DMS79 treated with DMSO at 0.1 percent for 48 hours (cell line): ENCODE measurements at places on chromosomes 16 and 17.

- DNase-seq: no peak
Observed at GRCh38 chr17:62660629-62661118, 33.2 kb downstream of the MRC2 start.

GRCh38 chr17:38554430-38555350 lies 51.1 kb downstream of the SRCIN1 start:
- DNase-seq: peak; percentile 52

DNA sequence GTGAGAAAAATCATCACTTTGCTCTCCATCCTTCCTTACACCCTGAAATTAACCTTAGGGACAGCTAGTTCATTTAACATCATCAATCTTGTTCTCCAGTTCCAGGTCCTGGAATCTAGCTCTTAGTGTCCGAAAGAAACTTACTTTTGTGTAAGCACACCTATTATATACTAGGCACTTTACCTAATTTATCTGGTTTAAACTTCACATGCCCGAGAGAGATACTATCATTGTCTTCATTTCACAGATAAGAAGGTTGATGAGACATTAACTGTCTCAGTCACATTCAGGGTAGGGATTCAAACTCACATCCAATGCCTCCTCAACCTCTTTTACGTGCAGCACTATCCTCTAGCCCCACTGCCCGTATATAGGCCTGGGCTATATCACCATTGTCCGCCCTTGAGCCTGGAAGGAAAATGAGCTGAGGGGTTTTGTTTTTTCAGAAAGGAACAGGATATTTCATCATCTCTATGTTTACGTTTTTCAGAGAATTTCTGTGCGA lies 501 bp upstream of the AP2B1 start:
- no peak for DNase-seq

- DNase-seq: no peak
Observed at GRCh38 chr17:21462237-21462636, 86.1 kb downstream of the KCNJ12 start.

DNA sequence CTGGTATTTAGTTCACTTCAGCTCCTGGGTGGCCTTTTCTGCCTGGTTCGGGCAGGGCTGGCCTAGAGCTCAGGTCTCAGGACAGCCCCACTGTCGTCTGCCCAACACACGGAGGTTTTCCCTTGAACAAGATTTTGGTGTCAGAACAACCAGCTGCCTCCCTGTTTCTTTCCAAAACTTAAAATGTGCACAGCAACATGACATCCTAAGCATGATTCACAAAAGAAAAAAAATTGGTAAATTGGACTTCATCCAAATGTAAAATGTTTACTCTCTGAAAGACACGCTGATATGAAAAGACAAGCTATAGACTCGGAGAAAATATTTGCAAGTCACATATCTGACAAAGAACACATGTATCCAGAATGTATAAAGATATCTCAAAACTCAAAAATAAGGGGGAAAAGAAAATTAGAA lies 197.8 kb upstream of the CHMP6 start:
- no peak for DNase-seq

DNA sequence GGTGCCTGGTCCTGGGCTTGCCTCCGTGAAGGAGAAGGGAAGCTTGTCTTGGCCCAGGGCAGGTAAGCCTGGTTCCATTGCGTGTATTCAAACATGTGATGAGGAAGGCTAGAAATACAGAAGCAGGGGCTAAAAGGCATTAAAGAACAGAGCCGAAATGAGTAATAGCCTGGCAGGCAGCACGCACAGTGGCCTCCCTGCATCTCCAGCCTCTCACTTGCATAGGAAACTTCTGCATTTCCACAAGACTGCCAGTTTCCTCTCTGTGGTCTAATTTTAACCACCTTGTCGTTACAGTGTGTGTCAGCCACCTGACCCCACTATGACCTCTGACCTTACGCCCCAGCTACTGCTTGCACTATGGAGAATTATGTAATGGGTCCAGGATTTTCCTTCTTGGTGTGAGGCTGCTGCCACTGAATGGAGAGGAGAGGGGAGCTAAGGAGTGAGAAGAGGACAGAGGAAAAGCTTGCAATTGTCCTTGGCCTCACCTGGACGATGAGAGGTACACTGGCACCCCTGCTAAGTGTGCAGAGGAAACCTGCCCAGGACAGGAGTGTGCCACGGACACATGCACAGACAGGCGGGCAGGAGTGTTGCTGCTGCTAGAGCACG lies 32.8 kb downstream of the HIC1 start:
- no peak for DNase-seq

DNA sequence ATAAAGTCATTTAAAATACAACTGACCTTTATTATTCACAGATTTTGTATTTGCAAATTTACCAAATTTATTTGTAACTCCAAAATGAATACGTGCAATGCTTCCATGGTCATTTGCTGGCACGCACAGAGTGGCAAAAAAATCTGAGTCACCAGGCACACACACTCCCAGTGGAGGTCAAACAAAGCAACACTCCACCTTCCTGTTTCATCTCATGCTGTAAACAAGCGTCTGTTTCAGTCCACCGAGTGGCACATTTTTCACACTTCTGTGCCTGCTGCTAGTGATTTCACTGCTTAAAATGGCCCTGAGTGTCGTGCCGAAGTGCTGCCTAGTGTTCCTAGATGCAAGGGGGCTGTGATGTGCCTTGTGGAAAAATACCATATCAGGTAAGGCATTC lies 17.8 kb upstream of the ITGAE start:
- DNase-seq: no peak

- no peak for DNase-seq
Observed at GRCh38 chr16:74472010-74472409, 50.7 kb upstream of the CLEC18B start.

DNA sequence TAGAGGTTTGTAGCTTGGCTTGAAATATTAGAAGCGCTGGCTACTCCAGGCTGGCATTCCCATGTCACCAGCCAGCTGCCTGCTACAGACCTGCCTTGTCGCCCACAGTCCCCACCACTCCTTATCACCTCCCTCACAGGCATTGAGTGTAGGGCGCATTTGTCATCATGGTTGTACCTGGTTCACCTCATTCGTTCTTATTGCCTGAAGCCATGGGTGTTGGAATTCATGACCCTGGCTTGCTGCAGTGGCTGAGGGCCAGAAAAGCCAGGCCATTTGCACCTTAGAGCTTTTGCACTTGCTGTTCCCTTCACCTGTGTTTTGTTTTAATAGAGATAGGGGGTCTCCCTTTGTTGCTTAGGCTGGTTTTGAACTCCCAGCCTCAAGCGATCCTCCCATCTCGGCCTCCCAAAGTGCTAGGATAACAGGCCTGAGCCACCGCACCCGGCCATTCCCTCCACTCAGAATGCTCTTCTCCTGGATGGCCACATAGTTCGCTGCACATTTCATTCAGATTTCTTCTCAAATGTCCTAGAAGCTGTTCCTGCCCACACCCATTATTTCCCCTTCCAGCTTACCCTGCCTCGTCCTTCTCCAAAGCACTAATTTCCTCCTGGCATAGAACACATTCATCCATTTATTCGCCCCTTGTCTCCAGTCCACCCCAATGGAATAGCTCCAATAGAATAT lies 97.6 kb downstream of the C16orf78 start:
- DNase-seq: no peak

DNA sequence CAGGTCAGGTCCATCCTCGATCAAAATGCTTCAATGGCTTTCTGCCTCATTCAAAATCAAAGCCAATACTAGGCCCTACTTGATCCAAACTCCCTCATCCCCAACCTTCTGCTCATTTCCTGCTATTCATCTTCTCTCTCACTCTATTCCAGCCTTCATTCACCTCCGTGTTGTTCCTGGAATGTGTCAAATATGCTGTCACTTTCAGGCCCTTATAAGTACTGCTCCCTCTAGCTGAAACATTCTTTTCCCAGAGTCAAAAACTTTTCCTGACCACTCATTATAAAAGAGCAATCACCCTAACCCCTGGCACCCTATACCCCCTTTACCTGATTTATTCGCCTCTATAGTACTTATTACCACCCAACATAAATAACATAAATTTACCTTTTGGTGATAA lies 303.7 kb upstream of the PMFBP1 start:
- DNase-seq: no peak

DNA sequence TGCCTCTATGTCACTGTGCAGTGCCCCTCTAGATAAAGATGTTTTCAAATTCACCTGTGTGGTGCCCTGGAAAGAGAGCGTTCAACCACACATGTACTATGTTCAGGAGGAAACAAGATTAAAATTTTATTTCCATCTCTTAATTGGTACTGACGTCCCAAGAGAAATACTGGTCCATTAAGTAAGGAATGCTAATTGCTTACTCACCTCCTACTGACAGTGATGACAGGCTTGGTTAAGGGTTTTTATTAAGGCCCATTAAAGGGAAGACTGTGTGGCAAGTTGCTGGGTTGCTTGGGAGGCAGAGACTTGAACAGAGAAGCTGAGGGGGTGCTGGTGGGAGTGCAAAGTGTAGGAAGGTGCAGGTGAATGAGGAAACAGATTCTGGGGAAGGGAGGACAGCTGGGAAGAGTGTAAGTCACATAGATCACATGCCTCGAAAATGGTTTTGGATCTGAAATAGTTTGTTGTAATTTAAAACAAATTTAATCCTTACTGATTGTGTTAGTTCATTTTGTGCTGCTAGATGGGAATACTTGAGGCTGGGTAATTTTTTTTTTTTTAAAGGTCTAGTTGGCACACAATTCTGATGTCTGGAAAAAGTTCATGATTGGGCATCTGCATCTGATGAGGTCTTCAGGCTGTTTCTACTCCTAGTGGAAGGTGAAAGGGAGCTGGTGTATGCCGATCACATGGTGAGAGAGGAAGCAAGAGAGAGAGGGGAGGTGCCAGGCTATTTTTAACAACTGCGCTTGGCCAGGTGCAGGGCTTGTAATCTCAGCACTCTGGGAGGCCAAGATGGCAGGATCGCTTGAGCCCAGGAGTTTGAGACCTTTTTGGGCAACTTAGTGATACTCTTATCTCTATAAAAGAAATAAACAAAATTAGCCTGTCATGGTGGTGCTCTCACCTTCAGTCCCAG lies 140.5 kb downstream of the CACNG3 start:
- no peak for DNase-seq

- DNase-seq: no peak
Observed at GRCh38 chr17:17351901-17352781, 49.0 kb downstream of the NT5M start.

DNA sequence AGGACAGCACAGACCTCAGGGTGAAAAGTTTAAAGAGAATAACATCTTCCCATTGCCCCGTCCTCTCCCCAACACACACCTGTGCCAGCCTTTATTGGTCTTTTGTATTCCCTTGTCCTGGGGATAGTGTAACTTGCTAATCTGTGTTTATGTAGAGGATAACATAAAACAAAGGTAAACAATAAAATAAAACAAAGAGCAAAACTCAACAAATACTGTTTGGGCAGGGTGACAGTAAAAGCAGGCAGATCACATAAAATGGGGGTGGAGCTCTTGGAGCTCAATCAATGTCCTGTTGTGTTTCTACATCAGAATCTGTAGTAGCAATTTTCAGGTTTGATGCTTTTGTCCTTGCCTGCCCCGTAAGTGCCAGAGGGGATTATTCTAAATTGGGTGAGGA lies 1939.7 kb downstream of the TP53TG3F start:
- no peak for DNase-seq

GRCh38 chr16:3207086-3207953 lies 19.3 kb downstream of the OR1F1 start:
- no peak for DNase-seq

GRCh38 chr16:47774661-47775060 lies 313.5 kb downstream of the PHKB start:
- no peak for DNase-seq

- no peak for DNase-seq
Observed at GRCh38 chr16:13906168-13907089, 13.5 kb upstream of the ERCC4 start.

DNA sequence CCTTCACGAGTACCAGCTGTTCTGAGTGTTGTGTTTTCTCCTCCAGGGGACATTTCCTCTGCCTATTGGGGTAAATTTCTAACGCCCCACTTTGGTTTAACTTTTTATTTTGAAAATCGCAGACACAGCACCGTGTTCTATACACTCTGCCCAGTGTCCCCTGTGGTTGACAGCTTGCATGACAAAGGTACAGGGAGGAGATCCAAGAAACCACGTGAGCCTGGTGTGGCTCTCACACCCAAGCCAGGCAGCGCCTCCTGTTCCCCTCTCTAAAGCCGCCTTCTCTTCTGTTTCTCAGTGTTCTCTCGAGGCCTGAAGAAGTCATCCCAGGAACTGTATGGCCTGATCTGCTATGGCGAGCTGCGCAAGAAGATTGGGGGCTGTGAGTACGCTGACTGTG lies 25.4 kb downstream of the CRAMP1 start:
- no peak for DNase-seq

DNA sequence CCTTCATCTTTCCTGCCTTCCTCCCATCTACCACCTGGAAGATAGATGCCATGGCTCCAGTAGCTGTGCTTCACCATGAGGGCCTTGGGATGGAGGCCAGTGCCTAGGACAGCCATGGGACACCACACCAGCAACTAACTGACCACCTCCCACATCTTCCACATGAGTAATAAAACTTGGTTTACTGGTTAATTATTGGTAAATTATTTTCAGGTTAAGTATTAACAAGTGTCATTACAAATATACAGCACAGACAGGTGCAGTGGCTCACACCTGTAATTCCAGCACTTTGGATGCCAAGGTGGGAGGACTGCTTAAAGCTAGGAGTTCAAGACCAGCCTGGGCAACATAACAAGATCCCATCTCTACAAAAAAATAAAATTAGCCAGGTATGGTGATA lies 14.0 kb downstream of the CDIP1 start:
- DNase-seq: no peak

GRCh38 chr16:87628246-87628923 lies 26.1 kb downstream of the JPH3 start:
- DNase-seq: no peak

GRCh38 chr16:16163571-16163970 lies 59.7 kb downstream of the ABCC6 start:
- DNase-seq: no peak

- DNase-seq: no peak
Observed at GRCh38 chr17:48825446-48826381, 5.1 kb upstream of the CALCOCO2 start.

- no peak for DNase-seq
Observed at GRCh38 chr16:998211-998610, 16.6 kb downstream of the SOX8 start.

DNA sequence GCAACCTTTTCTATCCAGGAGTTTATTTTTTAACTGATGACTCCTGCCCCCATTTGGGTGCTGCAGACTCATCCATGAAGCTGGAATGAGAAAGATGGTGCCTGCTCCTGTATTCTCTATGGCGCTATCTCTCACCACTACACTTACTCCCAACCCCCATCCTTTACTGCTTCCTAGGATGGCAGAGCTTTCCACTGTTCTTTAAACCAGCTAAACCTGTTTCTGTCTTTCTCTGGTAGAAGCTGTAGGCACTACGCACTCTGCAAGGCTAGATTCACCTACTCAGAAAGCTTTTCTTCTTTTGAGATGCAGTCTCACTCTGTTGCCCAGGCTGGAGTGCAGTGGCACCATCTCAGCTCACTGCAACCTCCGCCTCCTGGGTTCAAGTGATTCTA lies 47.0 kb downstream of the ADAMTS18 start:
- DNase-seq: no peak

GRCh38 chr17:67619555-67619954 lies 98.2 kb upstream of the NOL11 start:
- DNase-seq: no peak

GRCh38 chr16:8648877-8649276 lies 25.5 kb upstream of the ABAT start:
- DNase-seq: no peak
